Tibial nerve (tissue), 4 donors: ENCODE measurements at places on chromosomes 3 and 15.
A peak's percentile ranks its signal among the peaks of the same experiment; 100 is the strongest.

DNA sequence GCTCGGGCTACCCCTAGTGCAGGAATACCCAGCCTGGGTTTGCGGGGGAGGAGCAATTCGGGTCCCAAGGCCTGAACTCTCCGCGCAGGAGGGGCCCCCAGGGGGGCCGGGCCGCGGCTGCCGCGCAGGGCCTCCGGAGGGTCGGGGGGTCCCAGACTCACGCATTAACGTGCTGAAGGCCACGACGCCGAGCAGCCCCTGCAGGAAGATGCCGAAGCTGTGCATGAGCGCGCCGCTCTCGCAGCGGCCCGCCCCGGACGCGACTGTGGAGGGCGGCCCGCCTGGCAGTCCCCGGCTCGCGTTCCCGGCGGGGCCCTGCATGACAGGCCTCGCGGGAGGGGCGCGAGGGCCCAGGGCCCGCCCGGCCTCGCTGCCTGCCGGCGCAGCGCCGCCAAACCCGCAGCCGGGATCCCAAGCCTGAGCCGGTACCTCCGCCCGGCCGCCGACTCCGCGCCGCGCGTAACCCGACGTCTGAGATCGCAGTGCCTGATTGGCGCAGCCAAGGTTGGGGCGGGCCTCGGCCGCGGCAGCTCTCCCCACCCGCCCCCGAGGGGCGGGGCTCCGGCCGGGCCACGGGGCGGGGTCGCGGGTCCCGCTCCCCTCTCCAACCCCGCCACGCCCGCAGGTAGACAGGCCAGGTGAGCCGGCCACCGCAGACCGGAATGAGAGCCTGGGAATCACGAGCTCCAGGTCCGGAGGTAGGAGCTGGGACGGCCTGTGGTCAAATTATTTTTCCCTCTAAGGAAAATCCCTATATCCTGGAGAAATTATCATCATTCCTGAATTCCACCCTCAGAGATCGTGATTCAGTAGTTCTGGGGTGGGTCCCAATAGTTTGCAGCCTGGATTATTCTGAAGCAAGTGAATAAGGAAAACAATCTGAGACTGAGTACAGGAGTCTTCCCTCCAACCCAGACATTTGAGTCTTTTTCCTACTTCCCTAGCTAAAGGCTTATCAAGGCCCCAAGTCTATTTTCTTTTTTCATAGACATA is at the start of gene STIMATE:
Gene STIMATE, minus strand, starts transcription at position 419 of the 993 bp plus-strand sequence. Its CDS starts 98 bp downstream, at position 321.
- DNase-seq: peak; percentile 67

DNA sequence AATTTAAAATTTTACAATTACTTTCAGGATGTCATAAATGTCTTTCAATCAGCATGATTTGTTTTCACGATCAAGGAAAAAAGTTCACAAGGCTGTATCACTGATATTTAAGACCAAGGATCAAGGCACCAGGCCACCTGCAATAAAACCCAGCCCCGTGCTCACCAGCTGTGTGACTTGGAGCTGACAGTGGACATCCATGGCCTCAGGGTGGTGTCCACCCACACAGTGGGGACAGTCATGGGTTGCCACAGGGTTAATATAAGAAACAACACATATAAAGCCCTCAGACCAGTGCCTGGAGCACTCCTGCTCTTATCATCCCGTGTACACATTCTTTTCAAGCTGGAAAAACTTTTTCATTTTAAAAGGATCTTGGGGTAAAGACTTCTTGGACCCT is 56.5 kb downstream of the PCSK6 start:
- no peak for DNase-seq

DNA sequence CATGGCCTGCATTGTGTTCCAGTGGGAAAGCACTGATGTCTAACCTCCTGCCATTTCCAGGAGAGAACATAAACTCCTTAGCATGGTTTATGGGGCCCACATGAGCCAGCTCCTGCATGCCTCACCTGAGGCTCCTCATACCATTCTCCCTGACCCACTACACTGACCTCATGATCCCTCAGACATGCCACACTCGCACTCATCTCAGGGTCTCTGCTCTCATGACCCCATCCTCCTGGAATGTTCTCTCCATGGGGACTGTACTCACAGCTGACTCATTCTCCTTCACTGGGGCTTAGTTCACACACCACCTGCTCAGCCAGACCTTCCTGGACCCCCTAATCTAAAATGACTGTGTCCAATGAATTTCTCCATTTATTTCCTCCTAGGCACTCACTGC is 4.0 kb upstream of the LMCD1 start:
- no peak for DNase-seq

- no peak for DNase-seq
Measured at GRCh38 chr3:187744169-187745151, 808 bp downstream of the BCL6 start.

DNA sequence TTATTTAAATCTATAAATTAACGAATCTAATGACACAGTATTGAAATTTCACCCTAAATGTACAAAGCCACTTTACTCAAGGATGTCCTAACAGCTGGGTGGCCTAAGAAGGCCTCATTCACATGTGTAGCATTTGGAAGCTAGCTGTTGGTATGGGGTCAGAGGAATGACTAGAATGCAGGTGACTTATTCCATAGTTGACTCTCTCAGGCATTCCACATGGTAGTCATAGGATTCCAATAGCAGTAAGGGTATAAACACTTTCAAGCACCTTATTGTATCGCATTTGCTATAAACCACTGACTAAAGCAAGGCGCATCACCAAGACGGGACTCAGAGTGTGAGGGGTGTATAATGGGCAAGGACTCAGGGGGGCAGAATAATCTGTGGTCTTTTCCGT is 294.8 kb upstream of the EPHA3 start:
- no peak for DNase-seq

GRCh38 chr3:152362086-152362485 is 93.4 kb downstream of the MBNL1 start:
- DNase-seq: no peak

DNA sequence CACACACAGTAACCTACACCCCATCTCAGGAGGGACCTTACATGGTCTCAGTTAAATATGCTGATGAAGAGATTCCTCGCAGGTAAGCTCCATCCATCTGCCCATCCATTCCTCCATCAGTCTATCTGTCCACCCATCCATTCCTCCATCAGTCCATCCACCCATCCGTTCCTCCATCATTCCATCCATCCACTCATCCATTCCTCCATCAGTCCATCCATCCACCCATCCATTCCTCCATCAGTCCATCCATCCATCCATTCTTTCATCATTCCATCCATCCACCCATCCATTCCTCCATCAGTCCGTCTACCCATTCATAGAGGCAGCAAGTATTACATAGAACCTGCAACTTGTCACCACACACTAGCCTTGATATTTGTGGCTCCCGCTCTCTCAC is 77.9 kb downstream of the DNASE1L3 start:
- no peak for DNase-seq

DNA sequence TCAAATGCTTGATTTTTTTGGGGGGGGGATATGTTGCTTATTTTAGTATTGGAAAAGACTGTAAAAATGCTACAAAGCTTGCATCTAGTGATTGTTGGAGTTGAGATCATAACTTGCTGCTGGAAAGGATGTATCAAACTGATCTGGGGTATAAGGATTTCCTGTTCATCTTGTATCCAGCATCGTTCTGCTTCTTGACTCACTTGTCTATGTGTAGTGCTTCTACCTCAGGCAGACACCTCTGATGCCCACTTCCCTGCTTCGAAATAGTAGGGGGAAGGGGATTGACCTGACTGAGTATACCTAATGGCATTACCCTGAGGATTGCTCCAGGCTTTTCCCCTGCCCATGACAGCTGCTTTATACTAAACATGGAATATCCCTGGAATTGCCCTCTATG is 42.7 kb downstream of the STT3B start:
- no peak for DNase-seq

GRCh38 chr3:76063019-76063418 is 277.7 kb upstream of the ZNF717 start:
- no peak for DNase-seq

DNA sequence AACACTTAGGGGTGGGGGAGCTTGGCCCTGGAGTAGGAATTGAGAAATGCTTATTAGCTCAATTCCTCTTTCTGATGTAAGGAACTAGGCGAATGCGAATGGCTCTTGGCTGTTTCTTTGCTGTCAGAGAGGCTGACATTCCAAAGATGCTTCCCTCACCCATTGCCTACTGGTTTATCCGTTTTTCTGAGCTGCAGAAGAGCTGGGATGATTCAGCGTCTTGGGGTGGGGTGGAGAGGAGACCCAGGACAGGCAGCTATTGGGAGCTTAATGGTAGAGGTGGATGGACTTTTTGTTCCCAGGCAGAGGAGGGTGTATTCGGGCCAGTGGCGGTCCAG is 9.8 kb downstream of the PLEKHO2 start:
- DNase-seq: peak; percentile 49

DNA sequence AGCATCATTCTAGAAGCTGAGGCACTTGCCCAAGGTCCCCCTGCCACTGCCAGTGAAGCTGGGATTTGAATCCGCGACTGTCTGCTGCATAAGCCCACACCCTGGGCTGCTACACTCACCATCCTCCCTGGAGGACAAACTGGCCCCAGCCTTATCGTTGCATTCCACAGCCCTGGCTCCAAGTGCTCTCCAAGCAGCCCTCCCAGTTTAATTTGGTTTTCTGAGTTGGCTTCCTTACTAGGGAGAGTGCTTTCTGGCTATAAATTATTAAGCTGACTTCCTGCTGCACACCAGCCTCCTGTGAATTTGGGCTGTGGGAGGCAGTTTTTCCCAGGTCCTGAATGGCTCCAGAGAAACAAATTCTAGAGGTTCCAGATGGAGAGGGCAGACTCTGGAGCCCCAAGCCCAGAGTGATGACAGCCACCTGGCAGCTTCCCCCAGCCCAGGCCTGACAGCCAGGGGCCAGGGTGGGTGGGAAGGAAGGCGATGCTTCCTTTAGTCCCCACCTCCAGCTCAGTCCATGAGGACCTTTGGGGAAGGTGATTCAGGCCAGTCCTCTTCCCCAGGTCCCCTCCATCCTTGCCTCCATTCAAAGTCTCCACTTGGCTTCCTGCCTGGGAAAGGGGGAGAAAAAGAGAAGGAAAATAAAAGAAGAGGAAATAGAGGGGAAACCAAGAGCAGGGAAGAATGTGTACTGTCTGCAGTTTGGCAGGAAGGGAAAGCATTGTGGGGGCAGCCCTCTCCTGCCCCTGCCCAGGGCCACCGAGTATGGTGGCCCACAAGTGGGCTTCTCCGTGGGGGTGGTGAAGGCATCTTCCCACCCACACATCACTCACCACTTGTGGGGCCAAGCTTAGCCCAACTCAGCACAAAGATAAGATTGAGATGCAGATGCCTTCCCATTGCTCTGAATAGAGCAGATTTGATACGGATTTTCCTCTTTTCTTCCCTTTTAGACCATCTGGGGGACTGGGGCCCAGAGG is 69.6 kb downstream of the SEMA5B start:
- no peak for DNase-seq

DNA sequence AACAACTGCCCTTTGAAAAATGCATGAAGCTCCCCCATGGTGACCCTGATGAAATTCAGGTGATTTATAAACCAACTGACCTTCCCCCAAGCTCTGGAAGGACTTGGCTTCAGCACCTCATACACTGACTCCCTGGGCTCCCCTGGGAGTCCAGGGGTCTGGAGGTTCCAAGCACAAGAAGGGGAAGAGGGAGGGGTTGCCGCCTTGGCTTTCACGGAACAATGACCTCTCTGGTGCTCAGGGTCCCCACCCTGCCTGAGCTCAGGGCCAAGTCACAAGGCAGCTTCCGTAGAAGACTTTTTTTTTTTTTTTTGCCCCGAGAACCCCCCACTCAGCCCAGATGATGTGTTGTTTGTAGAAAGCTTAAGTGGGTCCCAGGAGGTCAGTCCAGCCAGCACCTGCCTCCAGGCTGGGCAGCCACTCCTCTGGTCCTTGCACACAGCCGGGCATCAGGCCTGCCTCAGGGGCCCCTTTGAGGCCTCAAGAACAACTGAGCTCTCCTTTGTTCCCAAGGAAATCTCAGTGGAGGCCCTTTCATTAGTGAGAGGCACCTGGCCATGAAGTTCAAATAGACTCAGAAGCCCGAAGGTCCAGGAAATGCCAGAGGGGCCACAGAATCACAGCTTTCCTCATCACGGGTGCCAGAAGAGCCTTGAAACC is 14.0 kb upstream of the ALAS1 start:
- DNase-seq: no peak

GRCh38 chr3:9946112-9947024 is 5.8 kb downstream of the PRRT3 start:
- DNase-seq: peak; percentile 66

- no peak for DNase-seq
Measured at GRCh38 chr15:85312486-85312885, 67.9 kb upstream of the AKAP13 start.

GRCh38 chr3:150105886-150106612 is 135.4 kb upstream of the PFN2 start:
- no peak for DNase-seq

DNA sequence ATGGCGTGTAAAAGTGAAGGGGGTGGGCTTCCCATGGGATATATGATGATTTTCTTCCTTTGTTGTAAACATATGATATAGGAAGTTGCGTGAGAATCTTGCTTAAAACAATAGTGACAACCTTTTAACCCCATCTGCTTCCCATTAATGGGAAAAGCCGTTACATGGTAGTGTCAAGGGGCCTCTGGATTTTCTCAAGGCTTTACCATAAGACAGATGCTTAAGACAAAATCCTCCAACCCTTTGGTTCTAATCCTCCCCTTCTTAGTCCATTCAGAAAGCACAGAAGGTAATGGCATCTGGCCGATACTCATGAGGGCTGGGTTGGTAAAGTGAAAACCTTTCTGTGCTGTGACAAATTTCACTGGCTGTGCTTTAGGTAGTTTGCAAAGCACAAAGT is 25.0 kb downstream of the DPH3 start:
- no peak for DNase-seq

DNA sequence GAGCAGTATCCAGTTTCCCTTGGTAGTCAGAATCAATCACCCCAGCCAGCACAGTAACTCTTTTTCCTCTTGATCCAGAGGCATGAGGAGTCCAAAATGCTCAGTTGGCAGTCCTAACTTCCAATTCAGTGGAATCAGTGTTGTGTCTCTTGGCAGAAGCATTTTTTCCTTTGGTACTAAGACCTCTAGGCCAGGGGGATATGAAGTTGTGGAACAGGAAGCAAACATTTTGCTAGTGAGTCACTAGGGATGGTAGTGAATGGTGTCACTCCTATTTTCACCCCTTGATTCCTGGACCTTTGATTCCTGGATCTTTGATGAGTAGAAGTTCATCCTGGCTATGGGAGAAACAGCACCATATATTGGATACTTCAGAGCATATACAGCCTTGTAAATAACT is 70.5 kb upstream of the ALDH1A3 start:
- DNase-seq: no peak

GRCh38 chr3:71309886-71310285 is 273.6 kb downstream of the FOXP1 start:
- no peak for DNase-seq

GRCh38 chr15:76338486-76339304 is 2.1 kb downstream of the ISL2 start:
- no peak for DNase-seq

DNA sequence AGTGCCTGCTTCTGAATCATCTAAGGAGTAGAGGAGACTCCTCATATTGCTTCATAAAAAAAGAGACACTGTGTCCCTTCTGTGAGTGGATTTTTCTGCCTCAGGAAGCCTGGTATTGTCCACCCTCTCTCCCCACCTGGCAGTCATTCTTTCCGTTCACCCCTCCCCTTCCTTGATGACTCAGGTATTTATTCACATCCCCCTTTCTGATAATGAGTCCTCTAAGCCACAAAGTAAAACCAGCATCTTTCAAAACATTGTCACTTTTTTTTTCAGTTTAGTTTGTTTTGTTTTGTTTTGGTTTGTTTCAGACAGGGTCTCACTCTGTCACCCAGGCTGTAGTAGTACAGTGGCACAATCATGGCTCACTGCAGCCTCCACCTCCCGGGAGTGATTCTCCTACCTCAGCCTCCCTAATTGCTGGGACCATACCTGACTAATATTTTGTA is 65.2 kb upstream of the UBE2E1 start:
- no peak for DNase-seq

- no peak for DNase-seq
Measured at GRCh38 chr3:67017211-67017610, 19.1 kb downstream of the KBTBD8 start.
